ENCODE measurements at places on chromosomes 12 and 14.

DNA sequence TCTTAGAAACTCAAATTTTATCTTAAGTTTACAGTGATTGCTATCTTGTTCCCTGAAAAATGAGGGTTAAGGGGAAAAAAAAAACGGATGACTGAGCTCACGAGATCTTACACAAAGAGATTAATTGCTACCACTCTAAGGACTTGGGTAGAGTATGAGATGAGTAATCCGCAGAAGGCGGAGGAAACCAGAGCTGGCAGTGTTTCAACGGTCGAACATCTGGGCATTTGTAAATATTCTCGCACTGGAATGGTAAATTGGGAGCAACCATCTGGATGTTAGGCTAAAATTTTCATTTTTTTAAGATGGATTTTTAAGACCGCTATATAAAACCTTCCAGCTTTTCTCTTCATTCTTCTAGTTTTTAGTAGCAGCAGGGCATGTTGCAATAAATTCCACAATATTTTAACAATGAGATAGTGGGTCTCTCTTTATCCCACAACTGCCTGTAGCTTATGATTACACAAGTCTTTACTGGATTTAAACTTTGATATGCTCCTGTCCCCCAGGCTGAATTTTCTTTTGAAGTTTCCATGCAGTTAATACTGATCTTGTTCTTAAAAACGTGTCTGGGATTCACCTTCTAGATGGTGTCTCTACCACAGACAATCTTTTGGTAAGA lies 1324.1 kb downstream of the AACS start:
- no peak for DNase-seq

DNA sequence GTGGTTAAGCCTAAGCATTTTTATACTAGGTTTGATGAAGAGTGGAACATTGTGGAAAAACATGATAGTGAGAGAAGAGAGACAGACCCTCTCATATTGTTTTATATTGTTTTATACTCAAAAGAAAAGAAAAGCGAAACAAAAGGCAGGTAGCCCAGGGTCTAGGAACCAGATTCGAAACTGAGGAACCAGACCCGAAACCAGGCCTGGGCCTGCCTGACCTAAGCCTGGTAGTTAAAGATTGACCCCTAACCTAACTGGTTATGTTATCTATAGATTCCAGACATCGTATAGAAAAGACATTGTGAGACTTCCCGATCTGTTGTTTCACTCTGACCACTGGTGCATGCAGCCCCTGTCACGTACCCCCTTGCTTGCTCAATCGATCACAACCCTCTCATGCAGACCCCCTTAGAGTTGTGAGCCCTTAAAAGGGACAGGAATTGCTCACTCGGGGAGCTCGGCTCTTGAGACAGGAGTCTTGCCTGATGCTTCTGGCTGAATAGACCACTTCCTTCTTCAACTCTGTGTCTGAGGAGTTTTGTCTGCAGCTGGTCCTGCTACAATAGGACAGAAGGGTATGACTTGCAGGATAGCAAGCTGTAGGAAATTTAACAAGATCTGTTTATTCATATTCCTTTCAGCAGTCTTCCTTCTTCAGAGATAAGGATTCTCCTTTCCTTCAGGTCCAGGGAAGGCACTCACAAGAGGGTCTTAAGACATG lies 147.1 kb upstream of the PLEKHA5 start:
- DNase-seq, result no peak

- no peak for DNase-seq
Observed at GRCh38 chr14:69769623-69770022, 2.7 kb downstream of the SRSF5 start.

GRCh38 chr12:109611223-109611622 lies 37.6 kb downstream of the MVK start:
- DNase-seq, result no peak

- DNase-seq, result no peak
Observed at GRCh38 chr14:78479127-78479780, 309.1 kb downstream of the NRXN3 start.

Measured in NCI-H1048 (cell line).